ENCODE measurements at places on chromosomes 5 and 9.

DNA sequence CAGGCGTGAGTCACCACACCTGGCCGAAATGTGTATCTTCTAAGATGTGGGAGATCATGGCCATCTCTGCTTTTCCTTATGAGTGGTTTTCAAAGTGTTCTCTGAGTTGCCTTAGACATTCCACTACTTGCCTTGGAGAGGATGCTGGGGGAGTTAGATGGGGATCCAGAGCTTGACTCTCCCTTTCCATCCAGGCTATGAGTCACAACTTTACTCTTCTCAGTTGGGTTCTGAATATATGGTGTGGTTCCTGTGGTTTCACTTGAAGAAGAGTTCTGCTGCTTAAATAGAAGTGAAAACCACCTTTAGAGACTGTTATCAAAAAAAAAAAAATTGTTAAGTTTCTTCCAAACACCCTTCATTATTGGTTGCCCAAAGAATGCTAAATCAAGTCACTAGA is 217.6 kb downstream of the ZNF608 start:
- no peak for DNase-seq

DNA sequence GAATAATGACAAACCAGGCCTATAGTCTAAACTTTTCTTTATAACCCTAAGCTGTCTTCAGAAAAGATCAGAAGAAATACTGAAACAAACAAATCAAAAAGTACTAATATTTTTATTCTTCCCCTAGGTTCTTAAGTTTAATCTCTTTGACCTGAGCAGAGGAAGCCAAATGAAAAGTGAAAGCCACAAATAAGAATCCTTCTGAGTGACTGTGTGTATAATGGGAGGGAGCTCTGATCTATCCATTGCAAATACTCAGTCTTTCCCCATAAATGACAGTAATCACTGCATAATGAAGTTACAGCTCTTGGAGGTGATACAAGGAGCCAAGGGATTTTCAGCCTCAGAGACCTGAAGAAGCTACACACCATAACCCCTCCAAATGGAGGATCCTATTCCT is 126.9 kb upstream of the ATP10B start:
- no peak for DNase-seq

DNA sequence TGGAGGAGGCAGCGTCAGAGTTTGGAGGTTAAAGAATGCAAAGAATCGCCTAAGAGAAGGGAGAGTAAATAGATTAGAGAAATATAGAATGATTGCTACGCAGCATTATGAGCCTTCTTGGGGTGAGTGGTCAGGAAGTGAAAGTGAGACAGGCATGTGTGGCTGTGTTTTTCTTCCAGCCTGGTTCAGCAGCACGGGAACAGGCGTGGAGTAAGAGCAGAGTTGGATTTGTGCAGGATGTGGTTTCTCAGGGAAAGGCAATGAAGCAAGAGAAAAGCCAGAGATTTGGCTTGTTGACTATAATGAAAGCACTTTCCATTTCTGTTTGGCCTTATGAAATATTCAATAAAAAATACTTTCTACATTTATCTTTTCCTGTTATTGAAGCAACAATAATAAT is 34.3 kb upstream of the FRMD3 start:
- no peak for DNase-seq

DNA sequence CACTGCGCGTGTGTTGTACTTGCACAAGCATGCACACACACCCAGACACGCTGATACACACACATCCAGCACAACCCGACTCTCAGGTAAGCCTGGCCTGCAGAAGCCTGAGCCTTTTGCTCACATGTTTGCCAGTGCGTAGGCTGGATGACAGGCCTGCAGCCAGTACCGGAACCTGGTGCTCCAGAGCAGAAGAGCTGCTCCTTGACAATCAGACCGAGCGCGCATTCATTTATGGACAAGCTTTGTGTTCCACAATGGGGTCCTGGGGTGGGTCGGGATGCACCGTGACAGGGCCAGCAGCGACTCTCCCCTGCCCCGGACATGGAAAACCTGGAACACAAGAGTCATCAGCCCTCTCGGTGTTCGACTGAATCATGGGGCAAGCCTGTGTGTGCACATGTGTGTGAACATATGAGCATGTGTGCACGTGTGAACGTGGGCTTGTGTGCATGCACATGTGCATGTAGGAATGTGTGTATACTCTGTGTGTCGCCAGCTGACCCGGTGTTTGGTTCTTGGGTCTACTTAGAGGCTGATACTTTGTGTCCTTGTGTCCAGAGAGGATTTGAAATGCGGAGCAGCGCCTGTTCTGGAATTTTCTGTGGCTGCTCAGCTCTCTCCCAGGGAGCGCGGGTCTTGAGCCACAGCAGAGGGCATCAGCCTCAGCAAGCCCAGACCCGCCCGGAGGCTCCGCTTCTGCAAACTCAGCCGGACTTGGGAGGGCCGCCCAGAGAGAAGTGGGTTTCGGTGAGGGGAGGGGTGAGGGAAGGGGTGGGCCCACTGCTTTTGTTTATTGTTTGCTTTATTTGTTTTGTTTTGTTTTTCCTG is 32.2 kb downstream of the IRX4 start:
- no peak for DNase-seq

GRCh38 chr9:91341749-91342148 is 20.0 kb downstream of the AUH start:
- no peak for DNase-seq

DNA sequence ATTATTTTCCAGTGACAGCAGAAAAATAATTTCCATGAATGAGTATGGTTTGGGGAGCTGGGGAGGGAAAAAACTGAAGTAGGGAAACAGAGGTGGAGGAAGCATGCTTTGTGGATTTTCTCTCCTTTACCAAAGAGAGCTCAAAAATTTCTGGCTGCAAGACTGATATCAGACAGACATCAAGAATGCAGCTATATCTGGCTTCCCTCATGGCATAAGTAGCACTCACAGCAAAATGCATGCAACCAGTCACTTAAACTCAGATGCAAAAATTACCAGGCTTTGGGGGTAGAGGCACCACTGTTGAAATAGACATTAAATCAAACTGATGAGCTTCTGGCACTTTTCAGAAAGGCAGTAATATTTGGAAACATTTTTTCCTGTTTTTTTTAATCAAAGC is 196.9 kb downstream of the TSSK1B start:
- no peak for DNase-seq

GRCh38 chr5:44770780-44771717 is 37.7 kb upstream of the MRPS30 start:
- no peak for DNase-seq

DNA sequence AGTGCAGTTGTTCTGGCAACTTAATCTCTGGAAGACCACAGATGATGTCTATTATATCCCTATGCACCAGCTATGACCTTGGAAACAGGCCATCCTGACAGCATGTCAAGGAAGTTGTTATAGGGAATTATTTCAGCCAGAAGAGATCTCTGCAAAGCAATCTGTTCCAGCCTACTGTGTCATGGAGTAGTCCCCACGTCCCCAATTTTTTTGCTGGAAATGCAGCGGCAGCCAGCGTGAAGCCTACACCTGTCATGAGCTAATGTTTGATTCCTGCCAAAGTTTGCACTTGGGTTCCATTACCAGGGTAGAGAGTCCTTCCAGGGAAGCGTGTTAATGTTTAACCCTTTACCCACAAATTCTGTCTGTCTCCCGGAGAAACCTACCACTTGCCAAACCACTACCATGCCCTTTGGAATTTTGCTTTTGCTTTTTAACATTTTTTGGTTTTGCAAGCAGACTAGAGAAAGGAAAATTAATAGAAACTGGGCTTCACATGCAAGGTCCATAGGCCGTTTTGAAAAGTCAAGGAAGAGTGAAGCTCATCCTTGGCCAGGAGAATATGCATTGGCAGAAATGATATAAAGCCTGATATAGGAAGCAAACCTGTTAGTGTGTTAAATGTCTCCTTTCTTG is 174.9 kb upstream of the SPRY4 start:
- no peak for DNase-seq

GRCh38 chr9:89806371-89807100 is 201.7 kb downstream of the GADD45G start:
- DNase-seq: no peak

DNA sequence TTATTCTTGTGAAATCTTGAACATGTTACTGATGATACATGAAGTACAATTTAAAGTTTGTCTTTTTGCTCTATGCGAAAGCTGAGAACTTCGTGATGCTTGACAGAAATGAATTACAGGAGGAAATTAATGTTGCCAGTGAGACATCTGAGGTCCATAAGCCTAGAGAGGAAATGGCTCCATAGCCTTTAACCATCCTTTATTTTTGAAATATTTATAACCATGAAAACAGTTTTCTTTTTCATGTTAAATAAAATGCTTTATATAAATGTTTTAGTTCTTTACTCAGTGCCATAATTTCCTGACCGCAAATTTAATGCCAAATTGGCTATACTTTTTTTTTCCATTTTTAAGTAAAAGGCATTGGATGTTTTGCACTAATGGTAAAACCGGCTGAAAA is 29.1 kb downstream of the F2RL2 start:
- DNase-seq: no peak

DNA sequence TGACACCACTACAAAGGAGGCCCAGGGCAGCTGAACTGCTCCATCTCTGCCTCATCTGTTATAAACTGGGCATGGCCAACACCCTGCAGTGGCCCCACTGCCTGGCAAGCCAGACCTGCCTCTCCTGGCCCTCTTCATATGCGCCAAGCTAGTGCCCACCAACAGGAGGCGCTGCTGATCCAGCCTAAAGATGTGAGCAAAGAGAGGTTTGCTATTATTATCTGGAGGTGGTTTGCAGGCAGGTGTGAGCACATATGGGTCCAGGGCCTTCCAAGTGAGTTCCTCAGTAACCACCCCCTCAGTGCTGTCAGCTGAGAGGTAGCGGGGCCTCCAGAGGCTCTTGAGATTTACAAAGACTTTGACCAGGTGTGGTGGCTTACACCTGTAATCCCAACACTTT is 232.2 kb downstream of the SYK start:
- DNase-seq: peak; percentile 36

DNA sequence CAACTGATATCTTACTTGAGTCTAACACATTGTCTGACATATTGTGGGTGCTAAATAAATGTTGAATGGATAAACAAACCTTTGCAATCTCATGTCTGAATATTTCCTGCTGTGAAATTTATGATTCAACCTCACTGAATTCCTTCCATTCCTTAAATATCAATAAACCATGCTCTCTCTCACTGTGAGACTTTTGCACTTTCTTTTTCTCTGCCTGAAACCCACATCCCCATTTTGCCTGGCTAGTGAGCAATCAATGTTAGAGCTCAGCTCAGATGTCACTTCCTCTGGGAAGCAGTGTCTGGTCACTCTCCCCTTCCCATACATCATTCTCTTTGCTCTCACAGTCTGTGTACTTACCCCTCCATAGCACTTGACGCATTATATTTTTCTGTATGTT is 383.7 kb upstream of the TRPC7 start:
- DNase-seq: no peak

- DNase-seq: no peak
Measured at GRCh38 chr9:114238891-114239875, 83.7 kb upstream of the ORM1 start.

DNA sequence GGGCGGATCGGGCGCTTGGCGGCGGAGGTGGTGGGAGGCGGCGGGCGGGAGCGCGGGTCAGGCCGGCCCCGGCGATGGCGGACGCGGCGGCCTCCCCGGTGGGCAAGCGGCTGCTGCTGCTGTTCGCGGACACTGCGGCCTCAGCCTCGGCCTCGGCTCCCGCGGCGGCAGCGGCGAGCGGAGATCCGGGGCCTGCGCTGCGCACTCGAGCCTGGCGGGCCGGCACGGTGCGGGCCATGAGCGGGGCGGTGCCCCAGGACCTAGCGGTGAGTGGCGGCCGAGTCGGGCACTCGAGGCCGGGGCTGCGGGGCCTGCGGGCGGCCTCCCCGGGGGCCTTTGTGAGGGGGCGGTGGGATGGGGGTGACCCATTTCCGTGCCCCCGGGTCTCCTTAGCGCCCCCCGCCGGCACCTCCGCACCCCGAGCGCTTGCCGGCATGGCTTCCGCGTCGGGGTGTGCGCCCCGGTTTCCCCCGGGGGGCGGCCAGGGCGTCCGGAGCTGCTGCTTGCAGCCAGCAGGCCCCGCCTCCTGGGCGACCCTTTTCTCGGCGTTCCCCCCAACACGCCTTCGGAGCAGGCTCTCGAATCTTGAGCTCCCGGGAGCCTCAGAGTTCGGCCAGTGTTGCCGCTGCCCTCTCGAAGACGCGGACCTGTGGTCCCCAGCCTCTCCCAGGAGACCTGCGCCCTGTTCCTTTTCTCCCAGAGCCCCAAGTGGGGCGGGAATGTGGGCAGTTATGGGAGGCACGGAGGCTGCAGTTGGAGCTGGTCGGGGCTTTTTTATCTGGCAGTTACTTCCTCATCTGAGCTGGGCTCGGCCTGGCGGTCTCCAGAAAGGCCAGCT is 456 bp downstream of the KDM3B start:
- peak; percentile 52 for DNase-seq

DNA sequence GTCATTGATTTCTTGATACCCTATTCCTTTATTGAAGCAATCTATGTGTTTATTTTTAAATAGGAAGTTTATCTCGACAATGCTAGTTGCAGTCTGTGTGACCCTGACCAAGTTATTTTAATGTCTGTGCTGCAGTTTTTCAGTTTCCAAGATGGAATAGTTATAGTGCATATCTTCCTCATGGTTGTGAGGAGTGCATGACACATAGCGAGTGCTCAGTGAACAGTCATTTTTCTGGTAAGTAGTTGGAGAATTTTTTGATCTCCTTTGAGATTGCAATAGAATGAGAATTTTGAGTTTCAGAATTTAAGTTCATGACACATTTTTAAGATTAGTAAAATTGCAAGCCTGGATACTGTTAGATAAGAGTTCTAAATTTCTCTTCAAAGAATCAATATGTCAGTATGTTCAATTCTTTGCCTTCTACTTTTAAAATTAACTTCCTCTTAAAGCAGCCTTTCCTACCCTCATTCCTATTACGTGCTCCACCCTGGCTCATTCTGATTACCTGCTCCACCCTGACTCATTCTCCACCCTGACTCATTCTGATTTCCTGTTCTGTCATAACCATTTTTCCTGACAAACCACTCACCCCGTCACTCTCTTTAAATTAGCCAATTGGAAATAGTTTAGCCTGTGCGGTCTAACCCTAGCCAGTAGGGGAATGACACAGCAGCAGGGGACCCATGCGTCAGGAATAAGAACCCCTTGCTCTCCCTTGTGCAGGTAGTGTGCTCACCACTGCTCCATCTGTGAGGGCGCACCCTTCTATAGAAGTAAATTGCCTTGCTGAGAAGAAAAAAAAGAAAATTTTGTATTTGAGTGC is 30.7 kb downstream of the SPIN1 start:
- no peak for DNase-seq

DNA sequence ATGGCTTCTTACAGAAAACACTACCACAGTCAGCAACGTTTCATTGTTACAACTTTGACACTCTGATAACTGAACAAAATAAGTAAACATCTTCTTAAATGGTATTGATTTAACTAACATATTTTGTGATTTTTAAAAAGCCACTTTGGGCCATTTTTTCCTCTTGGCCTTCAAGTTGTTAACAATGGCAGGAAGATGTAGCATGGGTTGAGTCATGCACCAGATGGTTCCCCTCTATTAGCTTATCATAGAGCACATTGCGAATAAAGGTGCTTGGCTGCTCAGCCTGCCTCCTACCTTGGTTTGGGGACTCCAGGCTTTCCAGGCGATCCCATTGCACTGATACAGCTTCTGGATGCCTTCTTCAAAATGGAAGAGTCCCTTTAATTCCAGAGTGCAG is 24.1 kb upstream of the CER1 start:
- DNase-seq: no peak
